ENCODE measurements at places on chromosomes 7 and 10. TPM values are rescaled to one million over a fixed set of nuclear protein-coding genes. Genes with fewer than 3 reads are reported as not detected.

Gene PRR15
- total RNA-seq, result not detected

Gene FAM13C
- total RNA-seq, result 12.8 TPM

- no peak overlapping the region for H3K27ac ChIP-seq
- peaks cover 5% of the 10 kb centered on the region for H3K4me1 ChIP-seq
- no peak overlapping the region for H3K4me3 ChIP-seq
- H3K36me3 ChIP-seq, result no peaks in the 10 kb centered on the region
These were observed 269.8 kb downstream of the ADARB2 start for GRCh38 chr10:1467334-1468076.

Gene H2BK1
- not detected for total RNA-seq

Gene SPOCK2
- total RNA-seq, result 46.9 TPM

Gene STEAP2
- 32.2 TPM for total RNA-seq

Gene WNT8B
- not detected for total RNA-seq

Gene AKR1C2
- 104 TPM for total RNA-seq

Measured in vagina (tissue), 2 donors.